ENCODE measurements at places on chromosomes 6 and 20.

DNA sequence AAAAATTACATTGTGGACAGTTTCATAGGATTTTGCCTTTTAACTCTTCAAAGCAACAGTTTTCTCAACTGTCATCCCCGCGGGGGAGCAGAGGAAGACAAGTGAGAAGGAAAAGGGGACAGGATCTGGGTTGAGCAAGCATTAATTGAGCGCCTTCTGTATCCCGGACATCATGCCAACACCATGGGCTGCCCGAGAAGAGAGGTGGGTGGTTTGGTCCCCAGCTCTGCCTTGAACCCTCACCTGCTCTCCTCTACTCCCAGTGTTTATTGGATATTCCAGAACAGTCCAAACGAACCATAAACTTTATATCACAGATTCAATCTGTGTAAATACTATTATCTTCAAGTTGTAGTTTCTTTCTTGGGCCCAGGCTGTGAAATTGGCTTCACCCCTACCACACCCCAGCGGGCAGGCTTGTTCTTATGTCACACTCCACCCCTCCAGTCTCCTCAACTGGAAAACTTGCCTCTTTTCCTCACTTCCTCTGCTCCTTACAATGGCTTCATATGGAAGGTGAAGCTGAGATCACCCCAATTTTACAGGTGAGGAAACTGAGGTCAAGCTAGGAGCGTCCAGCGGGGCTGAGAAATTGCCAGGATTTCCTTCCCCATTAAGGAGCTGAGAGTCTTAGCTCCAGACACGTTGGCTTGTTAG is 6.0 kb downstream of the PCK1 start:
- H3K36me3 ChIP-seq, result no peaks in the 10 kb centered on the region
- no peak overlapping the region for H3K4me3 ChIP-seq
- H3K27me3 ChIP-seq, result no peaks in the 10 kb centered on the region
- H3K27ac ChIP-seq, result no peak overlapping the region

- no peaks in the 10 kb centered on the region for H3K4me1 ChIP-seq
- H3K27ac ChIP-seq, result no peak overlapping the region
- H3K4me3 ChIP-seq, result no peak overlapping the region
- no peak for DNase-seq
- H3K27me3 ChIP-seq, result no peaks in the 10 kb centered on the region
These were observed 170.3 kb downstream of the CD109 start for GRCh38 chr6:73866305-73866704.

GRCh38 chr6:122408240-122408639 is 8.8 kb downstream of the HSF2 start:
- no peaks in the 10 kb centered on the region for H3K27me3 ChIP-seq
- peaks cover 11% of the 10 kb centered on the region for H3K36me3 ChIP-seq
- no peak overlapping the region for H3K27ac ChIP-seq
- H3K4me1 ChIP-seq, result no peaks in the 10 kb centered on the region

DNA sequence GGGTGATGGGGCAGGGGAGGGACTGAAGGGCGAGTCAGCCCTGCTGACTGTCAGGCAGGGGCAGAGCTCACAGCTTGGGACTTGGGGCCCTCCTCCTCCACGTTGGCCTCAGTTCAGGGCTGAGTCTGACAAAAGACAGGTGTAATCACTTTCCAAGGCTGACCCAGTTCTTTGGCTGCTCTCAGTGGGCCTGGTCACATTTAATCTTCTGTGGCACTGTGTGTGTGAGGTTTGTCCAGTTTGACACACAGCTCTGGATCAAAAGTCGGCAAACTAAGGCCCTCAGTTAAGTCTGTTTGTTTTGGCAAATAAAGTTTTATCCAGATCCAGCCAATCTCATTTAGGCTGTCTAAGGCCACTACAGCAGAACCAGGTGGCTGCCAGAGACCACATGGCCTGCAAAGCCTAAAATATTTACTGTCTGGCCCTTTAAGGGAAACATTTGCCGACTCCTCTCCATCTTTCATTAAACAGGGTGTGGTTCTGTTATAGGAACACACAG is 5.1 kb upstream of the MAP1LC3A start:
- H3K4me1 ChIP-seq, result peaks cover 19% of the 10 kb centered on the region
- no peaks in the 10 kb centered on the region for H3K27me3 ChIP-seq
- peak overlapping the region; percentile 31 for H3K27ac ChIP-seq

DNA sequence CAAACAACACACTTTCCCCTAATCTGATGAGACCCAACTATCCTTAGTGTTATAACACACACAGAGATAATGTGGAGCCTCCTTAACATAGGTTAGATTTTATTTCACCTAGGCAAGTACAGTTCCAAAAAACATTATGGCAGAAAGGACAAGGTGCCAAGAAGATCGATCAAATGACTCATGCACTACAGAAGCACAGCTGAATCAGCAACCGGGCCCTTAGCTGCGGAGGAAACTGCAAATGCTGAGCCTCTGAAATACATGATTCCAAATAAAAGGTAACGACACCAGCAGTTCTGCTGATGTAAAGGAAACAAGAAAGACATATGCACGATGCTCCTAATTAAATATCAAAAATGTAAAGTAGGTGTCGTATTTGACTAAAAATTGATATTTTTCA is 19.9 kb upstream of the MUC21 start:
- H3K36me3 ChIP-seq, result no peaks in the 10 kb centered on the region
- peaks cover 18% of the 10 kb centered on the region for H3K4me1 ChIP-seq
- no peaks in the 10 kb centered on the region for H3K27me3 ChIP-seq
- DNase-seq, result no peak
- no peak overlapping the region for H3K27ac ChIP-seq

GRCh38 chr20:39111359-39112177 is 149.4 kb downstream of the DHX35 start:
- peaks cover 43% of the 10 kb centered on the region for H3K27me3 ChIP-seq
- DNase-seq, result no peak
- H3K27ac ChIP-seq, result no peak overlapping the region
- H3K4me1 ChIP-seq, result no peaks in the 10 kb centered on the region
- no peak overlapping the region for H3K4me3 ChIP-seq

DNA sequence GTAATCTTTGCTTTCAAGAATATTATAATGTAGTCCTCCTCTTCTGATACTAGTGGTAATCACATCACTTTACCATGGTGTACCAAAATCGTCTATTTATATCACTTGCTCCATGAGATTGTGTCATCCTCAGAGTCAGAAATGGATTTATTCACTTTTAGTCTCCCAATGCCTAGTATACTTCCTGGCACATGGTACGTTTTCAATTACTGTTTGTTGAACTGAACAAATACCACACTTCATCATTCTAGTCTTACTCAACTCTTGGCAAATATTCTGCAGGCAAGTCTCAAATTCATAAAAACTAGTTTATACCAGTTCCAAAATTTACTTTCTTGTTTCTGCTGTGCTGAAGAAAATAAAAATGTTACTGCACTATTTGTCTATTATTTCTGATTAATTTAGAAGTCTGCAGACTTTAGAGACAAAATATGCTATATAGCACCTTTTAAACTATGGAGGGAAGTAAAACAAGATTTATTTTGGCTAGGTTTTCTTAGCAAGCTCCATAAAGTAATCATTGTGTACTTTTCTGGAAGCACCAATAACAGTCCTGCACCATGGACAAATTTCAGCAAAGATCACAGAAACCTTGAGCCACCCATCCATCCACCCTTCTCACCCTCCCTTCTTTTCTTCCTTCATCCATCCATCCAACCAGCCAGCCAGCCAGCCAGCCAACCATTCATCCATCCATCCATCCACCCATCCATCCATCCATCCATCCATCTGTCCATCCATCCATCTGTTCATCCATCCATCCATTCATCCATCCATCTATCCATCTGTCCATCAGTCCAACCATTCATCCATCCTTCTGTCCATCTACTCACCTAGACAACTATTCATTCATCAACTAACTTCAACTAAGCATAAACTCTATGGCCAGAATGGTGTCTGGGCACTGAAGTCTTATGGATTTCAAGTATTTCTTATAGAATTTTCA is 102.1 kb upstream of the STMND1 start:
- no peak overlapping the region for H3K27ac ChIP-seq
- DNase-seq, result no peak
- H3K27me3 ChIP-seq, result no peaks in the 10 kb centered on the region
- H3K4me3 ChIP-seq, result no peak overlapping the region

GRCh38 chr6:69867639-69867976 is 1.3 kb downstream of the COL19A1 start:
- DNase-seq, result no peak
- H3K4me1 ChIP-seq, result peaks cover 11% of the 10 kb centered on the region
- H3K27me3 ChIP-seq, result peaks cover 21% of the 10 kb centered on the region
- peak overlapping the region; percentile 60 for H3K4me3 ChIP-seq

- no peak for DNase-seq
- H3K36me3 ChIP-seq, result no peaks in the 10 kb centered on the region
- no peaks in the 10 kb centered on the region for H3K4me1 ChIP-seq
- no peak overlapping the region for H3K27ac ChIP-seq
These were observed 168.5 kb upstream of the AKIRIN2 start for GRCh38 chr6:87870556-87870955.

DNA sequence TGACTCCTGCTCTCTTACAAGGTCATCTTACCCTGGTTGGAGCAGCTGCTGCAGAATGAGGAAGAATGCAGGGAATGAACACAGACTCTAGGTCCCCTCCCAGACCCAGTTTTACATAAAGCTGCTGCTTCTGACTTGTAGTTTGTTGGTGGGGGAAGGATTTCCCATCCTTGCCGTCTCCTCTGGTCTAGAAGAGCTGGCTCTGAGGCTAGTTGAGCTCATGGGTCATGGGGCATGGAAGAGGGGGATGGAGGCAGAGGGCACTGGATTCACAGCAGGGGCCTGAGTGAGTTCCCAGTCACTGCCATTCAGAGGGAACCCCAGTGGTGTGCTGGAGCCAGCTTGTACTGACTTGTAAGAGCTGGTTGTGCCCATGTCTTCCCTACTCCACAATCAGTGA is 9.2 kb upstream of the GUCA1A start:
- H3K4me3 ChIP-seq, result no peak overlapping the region
- no peak overlapping the region for H3K27ac ChIP-seq
- no peaks in the 10 kb centered on the region for H3K4me1 ChIP-seq
- H3K36me3 ChIP-seq, result no peaks in the 10 kb centered on the region
- H3K27me3 ChIP-seq, result no peaks in the 10 kb centered on the region

- H3K4me3 ChIP-seq, result no peak overlapping the region
- H3K27ac ChIP-seq, result no peak overlapping the region
- no peak for DNase-seq
- H3K4me1 ChIP-seq, result no peaks in the 10 kb centered on the region
These were observed 171.1 kb downstream of the MCHR2 start for GRCh38 chr6:99822741-99823512.

- H3K27ac ChIP-seq, result no peak overlapping the region
- no peak for DNase-seq
- H3K36me3 ChIP-seq, result no peaks in the 10 kb centered on the region
- peaks cover 13% of the 10 kb centered on the region for H3K4me1 ChIP-seq
These were observed 10.6 kb downstream of the COL9A3 start for GRCh38 chr20:62827311-62828038.

- H3K4me3 ChIP-seq, result no peak overlapping the region
- DNase-seq, result no peak
- peaks cover 2% of the 10 kb centered on the region for H3K4me1 ChIP-seq
- H3K27me3 ChIP-seq, result peaks cover 13% of the 10 kb centered on the region
These were observed 130.5 kb downstream of the MRPL14 start for GRCh38 chr6:43996618-43997344.

DNA sequence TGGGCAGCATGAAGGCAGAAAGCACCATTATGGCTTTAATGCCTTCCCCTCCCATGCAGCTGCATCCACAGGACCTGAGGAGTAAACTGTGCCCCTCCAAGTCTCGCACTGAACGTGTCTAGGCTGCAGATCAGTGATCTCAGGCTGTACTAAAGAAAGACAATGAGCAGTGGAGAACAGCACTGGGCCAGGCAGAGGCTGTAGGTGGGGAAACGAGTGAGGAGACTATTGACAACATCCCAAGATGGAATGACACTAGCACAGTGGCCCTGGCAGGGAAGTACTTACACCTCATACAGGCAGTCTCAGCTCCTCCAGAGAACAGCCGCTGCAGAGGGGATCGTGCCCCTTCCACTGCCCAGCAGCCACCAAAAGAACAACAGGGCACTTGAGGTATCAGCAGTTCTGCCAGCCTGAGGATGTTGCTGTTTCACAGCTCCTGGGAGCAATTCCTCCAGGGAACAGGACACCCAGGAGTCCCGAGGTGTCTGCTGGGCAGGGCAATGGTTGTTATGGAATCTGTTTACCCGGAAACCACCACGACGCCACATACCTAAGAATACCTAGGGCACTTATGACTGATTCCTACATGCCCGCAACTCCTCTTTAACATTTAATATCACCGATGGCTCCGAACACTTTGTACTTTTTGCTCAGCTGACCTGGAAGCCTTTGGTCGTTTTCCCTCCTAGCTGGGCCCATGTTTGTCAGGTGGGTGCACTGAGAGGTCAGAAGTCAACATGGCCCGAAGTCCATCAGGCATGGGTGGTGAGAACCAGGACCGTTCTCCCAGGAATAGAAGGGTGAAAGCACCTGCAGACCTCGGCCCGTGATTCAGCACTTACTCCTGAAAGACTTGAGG is 79.1 kb downstream of the SLC22A23 start:
- peak; percentile 55 for DNase-seq
- peaks cover 15% of the 10 kb centered on the region for H3K4me1 ChIP-seq
- no peaks in the 10 kb centered on the region for H3K27me3 ChIP-seq
- H3K36me3 ChIP-seq, result no peaks in the 10 kb centered on the region
- H3K4me3 ChIP-seq, result no peak overlapping the region

DNA sequence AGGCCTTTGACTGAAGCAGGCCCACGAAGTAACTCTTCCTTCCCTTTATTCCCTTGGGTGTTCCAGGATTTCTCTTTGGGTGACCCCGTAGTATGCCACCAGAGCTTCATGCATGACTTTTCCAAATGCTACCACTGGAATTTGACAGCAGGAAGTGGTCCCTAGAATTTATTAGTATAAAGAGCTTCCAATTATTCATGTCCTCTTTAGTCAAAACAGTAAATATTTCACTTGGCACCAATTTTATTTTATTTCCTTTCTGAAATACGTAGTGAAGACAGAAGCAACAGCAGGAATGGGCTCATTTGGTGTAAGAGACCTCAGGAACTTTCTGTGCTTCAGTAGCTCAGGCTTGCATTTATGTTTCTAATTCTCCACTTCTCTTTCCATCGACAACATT is 151.3 kb downstream of the LCA5 start:
- no peaks in the 10 kb centered on the region for H3K27me3 ChIP-seq
- H3K4me1 ChIP-seq, result peaks cover 9% of the 10 kb centered on the region
- DNase-seq, result no peak
- no peaks in the 10 kb centered on the region for H3K36me3 ChIP-seq
- no peak overlapping the region for H3K4me3 ChIP-seq

DNA sequence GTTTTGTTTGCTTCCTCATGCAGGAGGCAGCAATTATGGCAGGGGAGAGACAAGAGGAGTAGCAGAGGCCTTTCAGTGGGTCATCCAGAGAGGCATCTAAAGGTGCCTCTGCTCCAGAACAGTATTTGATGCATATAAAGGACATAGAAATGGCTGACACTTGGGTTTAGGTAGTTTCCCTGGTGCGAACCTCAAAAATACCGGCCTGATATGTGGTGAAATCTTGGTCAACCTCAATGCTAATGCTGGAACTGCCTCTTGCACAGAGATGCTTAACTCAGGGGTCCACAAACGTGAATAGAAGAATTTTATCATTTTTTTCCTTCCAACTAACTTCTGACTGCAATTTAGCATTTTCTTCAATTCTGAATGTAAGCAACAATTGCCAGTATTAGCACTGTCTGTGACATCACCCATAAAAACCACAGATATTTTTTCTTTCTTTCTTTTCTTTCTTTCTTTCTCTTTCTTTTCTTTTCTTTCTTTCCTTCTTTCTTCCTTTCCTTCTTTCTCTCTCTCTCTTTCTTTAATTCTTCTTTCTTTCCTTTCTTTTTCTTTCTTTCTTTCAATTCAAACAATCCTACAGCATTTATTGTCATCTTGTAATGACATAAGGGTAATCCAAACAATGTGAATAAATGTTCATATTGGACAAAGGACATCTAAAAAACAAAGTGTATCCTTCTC is 180.0 kb upstream of the UST start:
- DNase-seq, result no peak
- no peak overlapping the region for H3K4me3 ChIP-seq
- H3K36me3 ChIP-seq, result no peaks in the 10 kb centered on the region
